ENCODE measurements at places on chromosomes 11 and 22.

- DNase-seq, result no peak
These were observed 711 bp upstream of the PHF21B start for GRCh38 chr22:45010532-45010900.

DNA sequence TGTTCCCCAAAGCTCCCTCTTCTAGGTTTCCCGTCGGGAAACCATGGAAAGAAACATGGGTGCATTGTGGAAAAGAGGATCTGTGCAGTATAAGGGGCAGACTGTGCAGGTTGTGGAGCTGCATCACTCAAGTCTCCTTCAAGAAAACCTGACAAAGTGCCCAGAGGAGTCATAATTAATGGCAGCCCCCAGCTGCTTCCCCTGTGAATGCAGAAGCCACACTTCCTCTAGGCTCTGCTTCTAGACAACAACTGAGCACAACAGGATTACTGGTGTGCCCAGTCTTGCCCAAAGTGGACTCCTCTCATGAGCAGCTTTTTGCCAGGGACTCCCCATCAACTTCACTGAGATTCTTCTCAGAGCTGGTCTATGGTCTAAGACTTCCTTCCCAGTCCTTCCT, 42.6 kb upstream of the SCUBE2 start:
- no peak for DNase-seq

DNA sequence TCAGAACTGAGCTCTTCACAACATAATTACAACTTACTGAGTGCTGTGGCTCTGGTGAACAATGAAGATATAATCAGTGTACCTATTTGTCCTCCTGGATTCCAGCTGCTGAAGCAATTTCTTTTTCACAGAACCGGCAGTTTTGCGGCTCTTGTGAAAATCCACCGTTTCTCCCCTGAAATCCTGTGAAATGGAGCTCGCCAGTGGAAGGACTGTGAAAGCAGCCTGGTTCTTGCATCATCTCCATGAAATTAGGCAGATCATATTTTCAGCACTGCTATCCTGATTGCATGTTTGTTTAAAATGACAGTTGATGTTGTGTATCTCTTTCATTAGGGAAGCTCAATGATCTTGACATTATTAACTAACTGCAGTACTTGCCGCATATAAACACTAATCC, 120.2 kb upstream of the SNX19 start:
- DNase-seq, result no peak

DNA sequence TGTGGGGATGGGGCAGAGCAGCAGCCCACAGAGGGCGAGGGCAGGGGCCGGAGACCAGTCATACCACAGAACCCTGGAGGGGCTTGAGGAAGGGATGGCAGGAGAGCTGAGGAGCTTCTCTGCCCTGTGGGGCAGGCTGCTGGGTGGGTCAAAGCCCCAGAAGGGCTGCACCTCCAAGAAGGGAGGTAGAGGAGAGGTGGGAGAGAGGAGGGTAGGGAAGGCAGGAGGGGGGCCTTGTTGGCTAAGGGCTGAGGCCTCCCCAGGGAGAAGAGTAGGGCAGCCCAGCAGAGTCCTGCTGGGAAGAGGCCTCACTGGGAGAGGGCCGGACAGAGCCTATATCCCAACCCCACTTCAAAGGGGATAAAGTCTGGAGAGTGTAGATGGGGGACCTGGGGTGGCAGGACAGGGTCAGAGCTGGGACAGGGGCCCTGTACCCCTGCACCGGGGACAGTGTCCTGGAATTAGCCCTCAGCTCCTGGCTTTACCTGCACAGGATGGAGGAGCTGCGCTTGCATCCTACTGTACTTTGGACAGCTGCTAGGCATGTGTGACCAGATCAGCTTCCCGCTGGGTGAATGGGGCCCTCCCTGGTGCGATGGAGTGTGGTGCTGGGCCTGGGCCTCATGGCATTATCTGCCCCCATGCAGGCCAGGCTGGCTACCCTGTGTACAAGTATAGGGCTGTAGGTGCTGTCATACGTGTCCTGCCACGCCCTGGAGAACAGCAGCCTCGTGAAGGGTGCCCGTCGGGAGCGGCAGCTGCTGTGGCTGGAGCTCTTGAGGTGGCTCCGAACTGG, 7.3 kb downstream of the DGCR6L start:
- DNase-seq, result no peak

DNA sequence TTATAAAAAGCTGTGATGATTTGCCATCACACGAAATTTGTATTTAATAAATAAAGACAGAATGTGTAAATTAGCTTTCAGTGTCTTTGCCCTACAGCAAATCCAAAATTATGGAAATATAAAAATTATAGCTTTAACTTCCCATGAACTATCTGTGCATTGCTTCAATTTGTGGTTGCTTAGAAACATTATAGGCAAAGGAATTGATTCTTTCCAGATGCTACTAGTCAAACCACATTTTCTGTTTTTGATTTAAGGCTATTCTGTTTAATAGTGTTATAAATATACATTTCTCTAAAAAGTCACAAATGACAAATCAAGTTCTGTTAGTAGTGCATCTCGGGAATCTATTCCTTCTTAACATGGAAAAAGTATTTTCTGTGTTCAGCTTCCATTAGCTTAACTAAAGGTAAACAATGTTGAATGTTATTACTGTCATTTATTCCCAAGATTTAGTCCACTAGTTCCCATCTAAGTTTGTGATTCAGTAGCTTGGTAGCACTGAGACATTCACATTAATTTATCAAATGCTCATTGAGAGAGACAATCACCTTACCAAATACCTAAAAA, 1086.3 kb upstream of the CCDC90B start:
- no peak for DNase-seq
